Neural crest cell (in vitro differentiated cells): ENCODE measurements at places on chromosomes 6 and 20.

DNA sequence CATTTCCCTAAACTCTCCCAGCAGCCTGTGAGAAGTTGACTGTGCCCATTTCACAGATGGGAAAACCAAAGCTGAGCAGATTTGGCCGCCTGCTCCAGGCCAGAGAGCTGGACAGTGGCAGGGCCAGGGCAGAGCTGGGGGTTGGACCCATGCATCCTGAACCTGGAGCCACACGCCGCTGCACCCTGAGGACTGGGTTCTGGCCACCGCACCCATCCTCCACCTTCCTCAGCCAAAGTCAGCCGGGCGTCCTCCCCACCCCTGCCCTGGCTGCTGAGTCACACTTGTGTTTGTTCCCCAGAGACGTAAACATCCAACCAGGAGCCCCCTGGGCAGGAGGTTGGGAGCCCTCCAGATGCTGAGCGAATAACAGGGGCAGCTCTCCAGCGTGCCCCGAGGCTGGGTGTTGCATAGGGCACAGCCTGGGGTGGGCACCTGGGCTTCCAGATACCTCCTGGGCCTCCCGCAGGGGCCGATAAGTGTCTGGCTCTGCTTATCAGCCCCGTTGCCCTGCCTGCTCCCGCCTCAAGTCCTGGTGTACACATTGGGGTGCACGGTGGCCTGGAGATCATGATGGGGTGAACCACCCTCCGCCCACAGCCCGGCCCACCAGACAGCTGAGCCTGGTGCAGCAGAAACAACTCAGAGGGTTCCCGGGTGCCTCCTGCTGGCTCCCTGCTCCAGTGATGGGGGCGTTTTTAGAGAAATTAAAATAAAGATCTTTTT is 23.8 kb downstream of the RBM38 start:
- no peak for DNase-seq

DNA sequence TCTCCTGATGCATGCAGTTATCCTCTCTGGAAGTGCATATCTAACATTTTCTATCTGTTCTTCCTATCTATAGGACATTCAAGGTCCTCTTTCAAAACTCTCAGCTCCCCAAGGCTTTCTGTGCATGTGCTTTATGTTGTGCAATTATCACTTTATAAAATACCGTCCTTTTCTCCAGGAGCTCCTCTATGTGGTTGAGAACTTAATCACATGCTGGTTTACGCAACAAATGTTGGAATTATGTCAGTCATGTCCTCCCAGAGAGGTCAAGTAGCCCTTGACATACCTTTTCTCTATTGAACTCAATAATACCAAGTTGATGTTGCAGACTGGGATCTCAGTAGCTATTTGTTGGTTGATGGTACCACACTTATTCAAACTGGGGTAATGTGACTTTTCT is 388.4 kb downstream of the BTBD3 start:
- DNase-seq = no peak

- no peak for DNase-seq
Observed at GRCh38 chr6:90048206-90048967, 154.1 kb downstream of the GJA10 start.

- no peak for DNase-seq
Observed at GRCh38 chr20:30816182-30816645, 441.2 kb upstream of the DEFB115 start.

- no peak for DNase-seq
Observed at GRCh38 chr6:4466769-4467480, 309.3 kb upstream of the CDYL start.

DNA sequence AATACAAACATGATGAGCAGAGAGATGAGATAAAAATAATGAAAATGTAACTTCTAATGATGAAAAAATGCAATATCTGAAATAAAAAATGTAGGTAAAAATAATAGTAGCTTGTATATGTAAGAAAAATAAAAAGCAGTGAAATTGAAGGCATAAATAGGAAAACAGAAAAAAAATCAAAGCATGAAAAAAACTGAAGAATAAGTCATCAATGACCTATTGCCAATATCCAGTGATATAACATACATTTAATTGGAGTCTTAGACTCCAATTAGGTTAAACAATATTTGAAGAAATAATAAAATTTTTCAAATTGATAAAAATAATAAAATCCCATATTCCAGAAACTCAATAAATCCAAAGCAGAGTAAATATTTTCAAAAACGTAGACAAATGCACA is 114.0 kb upstream of the HDGFL1 start:
- no peak for DNase-seq

DNA sequence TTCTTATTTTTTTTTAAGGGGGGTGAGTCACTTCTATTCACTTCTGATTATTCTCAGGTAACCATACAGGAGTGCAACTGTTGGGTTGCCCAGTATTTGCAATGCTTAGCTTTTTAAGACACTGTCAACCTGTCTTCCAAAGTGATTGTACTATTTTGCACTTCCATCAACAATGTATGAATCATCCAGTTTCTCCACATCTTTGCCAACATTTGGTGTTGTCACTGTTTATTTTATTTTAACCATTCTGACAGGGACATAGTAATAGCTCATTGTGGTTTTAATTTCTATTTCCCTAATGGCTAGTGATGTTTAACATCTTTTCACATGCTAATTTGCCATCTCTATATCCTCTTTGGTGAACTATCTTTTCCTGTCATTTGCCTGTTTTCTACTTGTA is 1.4 kb upstream of the SLC13A3 start:
- no peak for DNase-seq

DNA sequence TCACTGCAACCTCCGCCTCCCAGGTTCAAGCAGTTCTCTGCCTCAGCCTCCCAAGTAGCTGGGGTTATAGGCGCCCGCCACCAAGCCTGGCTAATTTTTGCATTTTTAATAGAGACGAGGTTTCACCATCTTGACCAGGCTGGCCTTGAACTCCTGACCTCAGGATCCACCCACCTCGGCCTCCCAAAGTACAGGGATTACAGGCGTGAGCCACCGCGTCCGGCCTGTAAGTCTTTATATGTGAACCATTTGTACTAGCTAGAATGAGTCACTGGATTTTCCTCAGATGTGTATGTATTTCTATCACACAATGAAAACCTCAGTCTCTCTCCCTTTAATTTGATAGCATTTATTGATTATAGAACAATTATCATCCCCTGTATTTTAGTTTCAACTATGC is 34.0 kb downstream of the ITCH start:
- DNase-seq = no peak

DNA sequence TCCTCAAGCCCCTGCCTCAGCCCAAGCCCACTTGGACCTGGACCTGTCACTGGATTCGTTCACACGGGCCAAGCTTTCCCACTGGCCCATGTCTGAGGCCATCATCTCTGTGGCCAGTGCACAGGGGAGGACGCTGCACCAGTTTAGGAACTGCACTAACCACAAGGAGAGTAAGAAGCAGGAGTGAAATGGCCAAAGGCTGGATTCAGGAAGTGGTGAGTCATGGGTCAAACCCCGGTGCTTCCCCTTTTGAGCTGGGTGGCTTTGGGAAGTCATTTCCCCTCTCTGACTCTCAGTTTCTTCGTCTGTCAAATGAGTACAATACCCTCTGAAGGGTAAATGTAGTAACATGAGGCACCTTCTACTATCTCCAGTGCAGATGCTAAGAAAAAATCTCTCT is 87.9 kb downstream of the CD40 start:
- DNase-seq = no peak

- no peak for DNase-seq
Observed at GRCh38 chr6:146650799-146651481, 52.2 kb downstream of the ADGB start.

DNA sequence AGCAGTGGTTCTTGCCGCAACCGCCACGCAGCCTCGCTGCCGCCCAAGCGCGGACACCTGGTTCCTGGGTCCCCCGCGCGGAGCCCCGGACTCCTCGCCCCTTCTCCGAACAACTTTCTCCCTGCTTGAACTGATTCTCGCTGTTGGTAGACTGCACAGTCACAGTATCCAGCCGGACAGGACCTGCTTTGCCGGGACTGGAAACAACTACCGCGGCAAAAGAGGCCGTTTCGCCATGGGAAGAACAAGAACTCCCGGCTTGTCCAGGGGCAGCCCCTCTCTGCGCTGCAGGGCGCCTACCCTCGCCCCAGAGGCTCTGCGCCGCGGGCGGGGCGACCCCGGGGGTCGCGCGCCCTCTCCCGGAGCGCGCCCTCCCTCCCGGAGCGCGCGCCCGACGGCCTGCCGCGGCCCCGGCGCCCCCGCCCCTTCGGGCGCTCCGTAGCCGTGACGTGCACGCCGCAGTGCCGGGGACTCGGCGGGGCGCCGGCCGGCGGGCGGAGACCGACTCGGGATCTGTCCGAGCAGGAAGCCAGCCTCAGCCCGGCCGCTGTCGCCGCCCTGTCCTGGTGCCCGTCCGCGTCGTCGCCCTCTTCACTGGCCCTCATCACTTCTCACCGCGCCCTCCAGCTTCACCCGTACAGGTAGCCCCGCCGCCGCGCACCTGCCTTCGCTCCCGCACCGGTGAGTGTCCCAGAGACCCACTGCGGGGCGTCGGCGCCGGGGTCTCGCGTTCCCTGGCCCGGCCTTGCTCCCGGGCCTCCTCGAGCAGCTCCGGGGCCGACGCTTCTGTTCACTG is at the start of gene MYO6:
TSS of gene MYO6 (plus strand) at position 497 of the 796 bp plus-strand sequence. CDS start 68,309 bp downstream, outside the sequence.
- DNase-seq = peak; percentile 59

DNA sequence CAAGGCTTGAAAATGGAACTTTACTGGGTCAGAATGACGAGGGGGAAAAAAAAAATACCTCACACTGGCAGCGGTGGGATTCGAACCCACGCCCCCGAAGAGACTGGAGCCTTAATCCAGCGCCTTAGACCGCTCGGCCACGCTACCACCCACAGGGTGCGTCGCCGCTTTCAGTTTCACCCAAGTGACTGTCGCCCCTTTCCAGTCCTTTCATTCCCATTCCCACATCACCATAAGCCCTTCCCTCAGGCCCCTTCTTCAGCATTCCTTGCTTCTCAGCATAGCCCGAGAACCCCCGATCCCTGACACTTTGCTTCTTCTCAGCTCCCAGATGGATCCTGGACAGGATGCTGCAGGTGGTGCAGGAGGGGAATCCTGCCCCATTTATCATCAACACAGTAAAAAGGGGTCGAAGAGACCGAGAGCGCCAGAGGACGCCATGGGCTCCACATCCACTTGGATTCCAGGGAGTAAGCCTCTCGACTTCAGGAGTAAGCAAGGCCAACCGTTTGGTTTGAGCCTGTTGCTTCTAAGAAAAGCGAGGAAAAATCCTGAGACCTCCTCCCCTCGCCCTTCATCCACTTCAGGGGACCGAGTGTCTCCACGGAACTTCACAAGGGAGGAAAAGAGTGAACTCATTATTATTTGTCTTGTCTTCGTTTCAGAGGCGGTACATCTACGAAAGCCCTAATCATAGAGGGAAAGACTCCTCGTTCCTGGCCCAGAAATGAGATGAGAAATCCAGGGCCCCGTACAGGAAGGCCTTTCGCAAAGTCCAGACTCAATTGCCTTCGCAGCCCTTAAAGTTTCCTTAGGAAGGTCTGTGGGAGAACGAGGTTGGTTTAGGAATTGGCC is 20.0 kb upstream of the TRIM27 start:
- DNase-seq = peak; percentile 69

DNA sequence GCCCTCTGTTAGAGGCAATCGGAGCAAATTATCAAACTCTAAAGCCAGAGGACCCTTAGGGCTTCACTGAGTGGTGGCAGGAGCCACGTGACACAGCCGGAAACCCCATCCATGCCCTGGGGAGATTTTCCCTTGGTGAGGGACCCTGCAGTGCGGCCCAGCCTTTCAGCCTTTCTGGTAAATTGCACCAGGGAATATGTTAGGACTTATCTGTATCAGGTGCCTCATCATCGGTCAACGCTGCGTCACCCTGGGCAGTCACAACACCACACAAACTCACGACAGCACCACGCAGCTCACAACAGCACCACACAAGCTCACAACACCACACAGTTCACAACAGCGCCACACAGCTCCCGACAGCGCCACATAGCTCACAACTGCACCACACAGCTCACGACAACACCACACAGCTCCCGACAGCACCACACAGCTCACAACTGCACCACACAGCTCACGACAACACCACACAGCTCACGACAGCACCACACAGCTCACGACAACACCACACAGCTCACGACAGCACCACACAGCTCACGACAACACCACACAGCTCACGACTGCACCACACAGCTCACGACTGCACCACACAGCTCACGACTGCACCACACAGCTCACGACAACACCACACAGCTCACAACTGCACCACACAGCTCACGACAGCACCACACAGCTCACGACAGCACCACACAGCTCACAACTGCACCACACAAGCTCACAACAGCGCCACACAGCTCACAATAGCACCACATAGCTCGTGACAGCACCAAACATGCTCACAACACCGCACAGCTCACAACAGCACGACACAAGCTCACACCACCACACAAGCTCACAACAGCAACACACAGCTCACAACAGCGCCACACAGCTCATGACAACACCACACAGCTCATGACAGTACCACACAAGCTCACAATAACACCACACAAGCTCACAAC is 199.0 kb downstream of the DLL1 start:
- DNase-seq = no peak

DNA sequence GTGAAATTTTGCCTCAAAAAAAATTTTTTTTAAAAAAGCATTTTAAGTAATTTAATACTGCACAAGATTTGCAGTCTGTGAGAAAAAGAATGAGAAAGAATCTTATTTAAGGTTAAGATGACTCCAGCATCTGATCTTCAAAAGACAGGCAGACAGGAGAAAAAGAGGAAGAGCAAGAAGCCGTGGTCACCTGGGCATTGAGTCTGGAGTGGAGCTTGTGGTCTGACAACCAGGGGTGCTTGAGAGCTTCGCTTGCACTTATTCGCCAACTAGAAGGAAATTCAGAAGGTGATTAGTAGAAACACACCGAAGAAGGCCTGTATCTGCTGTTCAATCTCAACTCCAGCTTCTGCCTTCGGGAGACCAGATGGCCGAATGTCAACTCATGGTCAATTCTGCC is 75.9 kb downstream of the MYLK4 start:
- DNase-seq = no peak

- DNase-seq = peak; percentile 28
Observed at GRCh38 chr6:167968091-167968490, 29.4 kb upstream of the KIF25 start.

DNA sequence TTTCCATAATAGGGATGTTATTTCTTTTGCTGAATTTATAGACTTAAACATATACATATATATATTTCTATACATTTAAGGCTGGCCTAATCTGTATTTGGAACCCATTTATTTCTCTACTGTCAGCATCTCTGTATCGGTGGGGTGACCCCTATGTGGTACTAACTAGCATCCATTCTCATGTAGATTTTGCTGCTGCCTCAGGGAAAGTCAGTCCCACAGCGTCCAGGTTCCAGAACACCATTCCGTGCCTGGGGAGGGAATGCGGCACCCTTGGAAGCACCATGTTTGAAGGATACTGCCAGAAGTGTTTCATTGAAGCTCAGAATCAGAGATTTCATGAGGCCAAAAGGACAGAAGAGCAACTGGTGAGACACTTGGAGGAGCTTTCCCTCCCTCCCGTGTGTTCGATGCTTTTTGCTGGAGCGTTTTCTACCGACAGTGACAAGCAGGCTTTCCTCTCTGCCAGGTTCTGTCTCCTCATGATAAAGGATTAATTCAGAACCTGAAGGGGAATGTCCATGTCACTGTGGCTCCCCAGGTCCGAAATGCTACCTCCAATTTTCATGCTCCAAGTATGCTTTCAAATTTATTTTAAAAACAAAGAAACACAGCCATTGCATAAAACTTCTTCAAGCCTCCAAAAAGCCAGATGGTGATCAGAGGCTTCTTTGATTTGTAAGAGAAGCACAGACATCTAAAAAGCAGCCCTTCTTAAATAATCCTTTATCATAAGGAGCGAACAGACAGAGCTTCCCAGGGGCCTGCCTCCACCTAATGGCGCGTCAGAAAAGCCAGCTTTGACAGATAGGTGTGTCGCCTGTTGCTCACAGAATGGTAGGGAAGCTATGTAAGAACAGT is 13.1 kb downstream of the TNFAIP3 start:
- DNase-seq = no peak
